Suprapubic skin (tissue), 4 donors: ENCODE measurements at places on chromosomes 13 and 19. TPM values are rescaled to one million over a fixed set of nuclear protein-coding genes. Genes with fewer than 3 reads are reported as not detected.
A peak's percentile ranks its signal among the peaks of the same experiment; 100 is the strongest.

DNA sequence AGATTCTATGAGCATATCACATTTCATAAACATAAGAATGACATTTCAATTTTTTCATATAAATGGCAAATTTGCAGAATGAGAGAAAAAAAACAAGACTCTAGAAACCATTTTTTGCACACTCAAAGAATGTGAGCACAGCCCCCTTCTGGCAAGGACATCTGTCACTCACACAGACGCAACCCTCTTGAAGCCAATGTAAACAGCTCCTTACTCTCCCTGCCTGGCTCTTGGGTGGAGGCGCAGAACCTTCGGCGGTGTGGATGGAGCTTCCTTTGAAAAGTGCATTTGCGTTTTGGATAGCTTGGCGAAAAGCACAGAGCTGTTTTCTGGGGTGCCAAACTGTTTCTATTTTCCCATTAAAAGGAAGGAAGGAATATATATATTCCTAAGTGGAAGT lies 367.6 kb upstream of the TSHZ3 start:
- H3K4me3 ChIP-seq, result no peak overlapping the region
- no peaks in the 10 kb centered on the region for H3K36me3 ChIP-seq
- H3K27me3 ChIP-seq, result peaks cover 10% of the 10 kb centered on the region

Gene HS6ST3
- total RNA-seq, result 0.47 TPM

- no peaks in the 10 kb centered on the region for H3K36me3 ChIP-seq
- DNase-seq, result no peak
- no peak overlapping the region for H3K4me3 ChIP-seq
- no peak overlapping the region for H3K27ac ChIP-seq
- H3K27me3 ChIP-seq, result no peaks in the 10 kb centered on the region
- H3K4me1 ChIP-seq, result no peaks in the 10 kb centered on the region
Measured at GRCh38 chr13:71513411-71514033, 353.5 kb downstream of the DACH1 start.

DNA sequence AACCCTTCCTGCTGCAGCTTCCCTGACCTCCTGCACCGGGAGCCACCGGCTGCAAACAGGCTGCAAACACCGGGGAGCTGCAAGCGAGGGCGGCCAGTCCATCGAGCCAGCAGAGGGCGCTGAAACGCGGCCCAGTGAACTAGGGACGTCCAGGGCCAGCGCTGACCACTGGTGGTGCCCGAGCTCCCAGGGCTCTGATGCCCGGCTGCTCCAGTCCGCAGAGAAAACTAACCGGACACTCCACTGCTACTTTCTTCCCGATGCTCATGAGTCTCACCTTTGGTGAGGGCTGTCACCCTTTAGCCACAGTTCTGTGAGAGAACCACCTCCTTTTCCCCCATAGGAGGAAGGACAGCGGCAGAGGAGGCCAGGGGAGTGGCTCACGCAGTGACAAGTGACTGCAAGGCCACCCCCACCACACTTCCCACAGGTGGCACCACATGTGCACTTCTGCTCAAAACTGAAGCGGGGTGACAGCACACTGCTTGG lies 82.8 kb upstream of the MTIF3 start:
- no peaks in the 10 kb centered on the region for H3K36me3 ChIP-seq
- H3K27me3 ChIP-seq, result no peaks in the 10 kb centered on the region
- no peak overlapping the region for H3K27ac ChIP-seq

Gene BEST2
- total RNA-seq, result 41.4 TPM

DNA sequence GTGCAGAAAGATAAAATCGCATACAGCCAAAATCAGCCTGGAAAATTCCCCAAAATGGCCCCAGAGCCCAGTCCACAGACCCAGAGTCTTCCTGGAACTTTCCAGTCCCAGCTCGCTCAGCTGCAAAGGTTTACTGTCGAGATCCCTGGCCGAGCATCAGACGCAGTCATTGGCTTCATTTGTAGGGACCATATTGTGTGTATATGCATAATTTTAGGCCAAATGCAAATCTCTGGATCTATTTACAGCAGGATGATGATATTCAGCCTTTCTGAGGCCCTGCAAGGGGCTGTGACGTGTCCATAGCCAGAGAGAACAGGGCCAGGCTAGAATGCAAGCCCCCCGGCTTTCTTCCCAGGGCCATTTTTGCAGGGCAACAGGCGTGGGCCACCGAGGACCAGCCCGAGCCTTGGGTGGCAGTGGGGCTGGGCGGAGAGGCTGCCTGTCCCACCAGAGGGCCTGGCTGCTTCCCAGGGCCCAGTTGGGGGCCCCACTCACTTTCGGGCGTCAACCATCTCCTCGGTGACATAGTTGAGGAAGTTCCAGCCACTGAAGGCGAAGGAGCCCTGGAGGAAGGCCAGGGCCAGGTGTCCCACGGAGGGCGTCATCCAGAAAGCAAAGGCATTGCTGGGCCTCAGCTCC lies 13.7 kb downstream of the SLC7A10 start:
- H3K4me1 ChIP-seq, result no peaks in the 10 kb centered on the region
- H3K4me3 ChIP-seq, result no peak overlapping the region
- no peak overlapping the region for H3K27ac ChIP-seq
- DNase-seq, result no peak

Gene DIRAS1
- 4.5 TPM for total RNA-seq

DNA sequence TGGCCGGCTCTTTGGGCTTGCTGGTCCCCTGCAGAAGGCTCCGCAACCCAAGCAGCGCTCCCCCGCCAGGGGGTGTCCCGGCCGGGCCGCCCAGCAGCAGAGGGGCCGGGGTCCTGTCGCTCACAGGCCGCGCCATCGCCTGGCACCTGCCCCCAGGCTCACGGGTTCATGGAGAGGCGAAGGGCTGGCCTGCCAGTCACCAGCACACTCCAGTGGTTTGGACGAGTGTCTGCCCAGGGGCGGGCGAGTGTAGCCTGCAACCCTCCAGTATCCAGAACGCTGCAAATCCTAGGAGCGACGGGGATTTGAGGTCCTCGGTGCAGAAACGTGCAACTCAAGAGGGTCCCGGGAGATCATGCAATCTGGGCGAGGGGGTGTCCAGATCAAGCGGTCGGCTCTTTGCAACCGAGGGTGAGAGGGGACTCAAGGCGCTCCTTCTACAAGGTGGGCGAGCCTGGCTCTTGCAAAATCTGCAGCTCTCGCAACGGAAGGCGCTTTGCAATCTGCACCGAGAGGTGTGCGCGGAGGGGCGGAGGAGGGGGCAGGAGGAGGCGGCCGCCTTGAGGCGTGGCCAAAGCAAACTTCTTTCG lies at the start of gene DBP:
DBP (minus strand) TSS at position 521 of the 590 bp plus-strand sequence; CDS start at position 136, 385 bp downstream.
- H3K27me3 ChIP-seq, result no peaks in the 10 kb centered on the region
- DNase-seq, result no peak
- peaks cover 6% of the 10 kb centered on the region for H3K36me3 ChIP-seq
- peaks cover 58% of the 10 kb centered on the region for H3K4me1 ChIP-seq
- peak within 1 kb of the TSS; percentile 82 for H3K4me3 ChIP-seq

GRCh38 chr13:30978981-30979956 lies 46.8 kb downstream of the TEX26 start:
- no peak for DNase-seq
- no peaks in the 10 kb centered on the region for H3K36me3 ChIP-seq
- no peaks in the 10 kb centered on the region for H3K27me3 ChIP-seq
- peaks cover 13% of the 10 kb centered on the region for H3K4me1 ChIP-seq
- H3K27ac ChIP-seq, result no peak overlapping the region

DNA sequence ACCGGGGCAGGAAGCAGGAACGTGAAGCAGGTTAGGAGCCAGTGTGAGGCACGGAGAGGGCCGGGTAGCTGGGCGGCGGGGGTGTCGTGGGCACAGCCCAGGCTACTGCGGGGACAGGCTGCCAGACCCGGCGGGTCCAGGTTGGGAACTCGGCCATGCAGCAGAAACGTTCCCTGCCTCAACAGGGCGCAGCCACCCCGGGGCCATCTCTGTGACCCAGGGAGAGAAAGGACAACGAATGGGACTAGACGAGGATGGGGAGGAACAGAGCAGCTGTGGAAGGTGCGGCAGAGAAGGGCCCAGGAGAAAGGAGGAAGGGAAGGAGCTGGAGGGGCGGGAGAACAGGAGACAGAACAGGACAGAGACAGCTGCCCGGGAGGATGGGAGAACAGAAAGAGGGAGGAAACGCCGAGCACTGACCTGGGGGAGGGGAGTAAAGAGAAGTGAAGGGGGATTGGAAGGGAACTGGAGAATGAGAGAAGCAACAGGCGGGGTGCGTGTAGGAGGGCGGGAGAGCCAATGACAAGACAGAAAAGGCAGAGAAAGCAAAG lies 12.9 kb upstream of the GARIN5A start:
- no peak for DNase-seq
- no peaks in the 10 kb centered on the region for H3K36me3 ChIP-seq
- no peak overlapping the region for H3K4me3 ChIP-seq

- no peaks in the 10 kb centered on the region for H3K36me3 ChIP-seq
- peak; percentile 89 for DNase-seq
- H3K27me3 ChIP-seq, result no peaks in the 10 kb centered on the region
Measured at GRCh38 chr19:18428787-18429674, 8.9 kb downstream of the ISYNA1 start.
